ENCODE measurements at places on chromosomes 2 and 18.

GRCh38 chr18:59189746-59190145 lies 30.2 kb upstream of the GRP start:
- no peak for DNase-seq

GRCh38 chr2:38829971-38830370 lies 45.8 kb downstream of the DHX57 start:
- DNase-seq, result no peak

DNA sequence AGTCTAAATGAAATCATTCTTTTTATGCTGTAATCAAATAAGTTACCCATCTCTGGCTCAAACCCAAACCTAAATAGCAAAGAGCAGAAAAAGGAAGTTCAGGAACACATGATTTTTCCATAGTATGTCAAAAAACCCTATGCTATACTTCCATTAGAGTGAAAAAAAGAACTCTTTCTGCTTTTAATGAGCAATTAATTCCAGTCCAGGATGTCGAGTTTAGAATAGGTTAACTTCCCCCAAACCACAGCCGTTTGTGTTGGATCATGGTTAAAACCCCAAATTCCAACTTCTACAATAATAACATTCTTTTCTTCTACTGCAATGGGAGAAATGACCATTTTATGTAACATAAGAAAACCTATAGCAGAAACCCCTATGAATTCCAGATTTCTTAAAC lies 171.1 kb upstream of the NRP2 start:
- no peak for DNase-seq

GRCh38 chr2:233466991-233467603 lies 99.5 kb downstream of the USP40 start:
- no peak for DNase-seq

DNA sequence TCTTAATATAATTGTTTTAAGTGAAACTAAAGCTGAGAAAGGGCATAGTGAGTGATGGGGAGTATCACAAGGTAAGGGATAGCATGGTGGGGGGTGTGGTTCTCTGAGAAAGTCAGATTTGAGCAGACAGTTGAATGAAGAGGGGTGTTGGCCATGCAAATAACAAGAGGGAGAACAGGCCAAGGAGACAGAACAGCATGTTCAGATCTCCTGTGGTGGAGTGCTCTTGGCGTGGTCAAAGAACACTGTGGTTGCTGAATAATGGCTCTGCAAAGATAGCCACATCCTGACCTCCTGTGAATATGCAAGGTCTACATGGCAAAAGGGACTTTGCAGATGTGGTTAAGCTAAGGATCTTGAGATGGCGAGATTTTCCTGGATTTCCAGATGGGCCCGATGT lies 389.2 kb downstream of the TMEM182 start:
- DNase-seq, result no peak

DNA sequence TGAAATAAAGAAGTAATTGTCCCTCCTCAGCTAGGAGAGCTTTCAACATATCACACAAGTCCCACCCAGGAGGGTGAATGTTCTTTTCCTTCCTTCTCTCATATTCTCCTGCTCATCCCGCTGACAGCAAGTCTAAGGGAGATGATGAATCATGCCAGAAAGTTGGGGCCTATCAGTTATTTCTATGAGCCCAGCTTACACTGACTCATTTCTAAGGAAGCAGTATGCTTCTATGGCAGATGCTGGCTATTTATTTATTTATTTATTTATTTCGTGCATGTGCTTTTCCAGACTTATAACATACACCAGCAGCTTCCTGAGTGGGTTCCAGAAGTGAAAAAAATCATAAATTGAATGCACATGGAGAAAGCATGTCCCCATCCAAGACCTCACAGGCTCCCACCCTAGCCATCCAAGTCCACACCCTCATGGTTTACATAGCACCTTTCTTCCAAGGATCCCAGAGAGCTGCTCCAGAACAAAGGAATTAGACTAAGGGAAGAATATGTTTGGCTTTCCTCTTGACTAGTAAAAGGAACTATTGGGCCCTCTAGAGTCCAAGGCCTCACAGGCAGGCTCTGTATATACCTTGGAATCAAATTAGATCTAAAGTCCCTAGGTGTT lies 1074.2 kb upstream of the ZEB2 start:
- DNase-seq, result no peak

DNA sequence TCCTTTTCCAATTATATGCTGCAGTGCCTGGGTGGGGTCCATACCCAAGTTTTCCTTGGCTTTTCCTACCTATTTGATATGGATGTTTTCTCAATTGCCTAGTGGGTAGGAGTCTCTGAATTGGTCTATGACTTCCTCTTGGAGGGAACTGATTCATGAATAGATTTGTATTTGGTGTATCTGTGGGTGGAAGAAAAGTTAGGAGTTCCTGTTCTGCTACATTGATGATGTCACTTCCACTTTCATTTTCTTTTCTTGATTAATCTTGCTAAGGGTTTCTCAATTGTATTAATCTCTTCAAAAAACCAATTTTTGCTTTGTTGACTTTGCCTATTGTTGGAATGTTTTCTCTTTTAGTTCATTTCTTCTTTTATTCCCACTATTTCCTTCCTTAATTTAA lies 37.4 kb upstream of the SLC9A2 start:
- DNase-seq, result no peak

DNA sequence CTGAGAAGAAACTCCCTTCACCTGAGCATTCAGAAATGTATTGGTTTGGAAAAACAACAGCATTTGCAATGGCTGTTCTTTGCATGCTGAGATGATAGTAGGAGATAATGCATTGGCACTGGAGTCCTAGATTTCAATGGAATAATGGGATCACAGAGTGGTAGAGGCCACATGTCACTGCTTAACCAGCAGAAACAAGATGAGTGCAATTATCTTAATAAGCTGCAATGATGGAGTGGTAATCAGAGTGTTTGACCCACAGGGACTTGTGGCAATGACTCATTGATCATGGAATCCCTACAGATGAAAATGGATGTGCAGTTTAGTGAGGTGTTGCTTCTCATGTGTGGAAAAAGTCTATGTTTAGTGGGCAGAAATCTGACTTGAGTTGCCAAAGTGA lies 218.8 kb upstream of the ZEB2 start:
- DNase-seq, result no peak

DNA sequence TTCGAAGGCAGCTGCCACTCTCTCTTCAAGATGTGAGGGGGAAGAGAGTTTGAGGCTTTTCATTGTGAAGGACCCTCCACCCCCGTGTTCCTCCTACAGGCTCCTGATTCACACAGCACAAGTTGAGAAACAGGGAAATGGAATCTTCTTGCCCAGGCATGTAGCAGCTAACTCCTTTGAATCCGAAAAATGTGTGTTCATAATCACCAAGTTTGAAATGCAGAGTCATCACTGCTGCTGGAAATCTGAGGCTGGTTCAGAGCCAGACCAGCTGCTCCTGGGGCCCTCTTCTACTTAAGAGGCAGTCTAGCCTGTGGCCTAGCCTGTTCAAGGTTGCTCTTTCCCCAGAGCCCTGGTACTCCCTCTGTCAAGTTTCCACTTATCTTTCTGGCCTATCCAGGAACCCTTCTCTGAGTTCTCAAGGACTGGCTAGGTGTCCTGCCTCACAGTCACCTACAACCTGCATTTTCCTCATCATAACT lies 166.4 kb downstream of the TMEM247 start:
- no peak for DNase-seq

DNA sequence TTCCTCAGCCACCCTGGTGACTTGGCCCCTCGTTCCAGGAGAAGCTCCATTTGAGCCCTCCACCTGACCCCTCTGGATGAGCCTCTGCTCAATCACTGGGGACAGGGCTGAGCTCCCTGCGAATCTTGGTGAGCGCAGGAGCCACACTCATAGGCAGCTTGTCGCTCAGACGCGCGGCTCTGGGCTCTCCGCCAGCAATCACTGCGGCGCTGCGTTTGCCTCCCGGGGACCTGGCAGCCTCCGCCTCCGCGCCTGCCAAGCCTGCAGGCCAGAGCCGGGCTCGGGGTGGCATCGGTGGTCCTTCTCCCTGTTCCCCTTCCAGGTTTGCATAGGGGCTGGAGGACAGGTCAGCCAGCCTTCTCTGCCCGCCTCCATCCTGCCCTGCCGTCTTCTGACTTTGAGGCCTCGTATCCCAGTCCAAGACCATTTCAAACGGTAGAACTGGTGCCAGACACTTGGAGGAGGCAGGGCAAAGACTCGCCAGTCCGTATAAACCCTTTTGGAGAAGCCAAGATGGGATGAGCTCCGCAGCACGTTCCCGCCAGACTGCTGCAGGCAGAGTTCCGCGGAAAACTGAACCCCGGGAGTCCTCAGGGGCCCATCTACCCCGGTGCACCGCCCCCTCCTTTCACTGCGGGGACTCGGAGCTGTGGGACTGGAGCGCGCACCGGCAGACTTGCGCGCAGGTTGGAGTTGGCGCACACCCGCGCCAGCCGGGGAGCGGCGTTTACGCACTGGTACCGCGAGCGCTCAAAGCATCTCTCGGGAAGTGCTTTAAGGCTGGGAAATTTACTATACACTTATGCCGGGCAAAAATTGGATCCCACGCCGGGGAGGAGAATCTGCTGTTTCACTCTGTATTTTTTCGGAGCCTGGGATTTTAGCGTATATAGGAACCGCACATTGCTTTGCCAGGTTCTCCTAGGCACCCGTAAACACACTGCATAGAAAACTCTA lies 1.1 kb upstream of the TACR1 start:
- DNase-seq, result peak; percentile 77

GRCh38 chr2:165182029-165182428 lies 21.8 kb downstream of the SCN3A start:
- DNase-seq, result no peak

- no peak for DNase-seq
Observed at GRCh38 chr2:9675415-9676351, 44.9 kb upstream of the YWHAQ start.

GRCh38 chr2:56474412-56475158 lies 290.8 kb downstream of the CCDC85A start:
- no peak for DNase-seq

DNA sequence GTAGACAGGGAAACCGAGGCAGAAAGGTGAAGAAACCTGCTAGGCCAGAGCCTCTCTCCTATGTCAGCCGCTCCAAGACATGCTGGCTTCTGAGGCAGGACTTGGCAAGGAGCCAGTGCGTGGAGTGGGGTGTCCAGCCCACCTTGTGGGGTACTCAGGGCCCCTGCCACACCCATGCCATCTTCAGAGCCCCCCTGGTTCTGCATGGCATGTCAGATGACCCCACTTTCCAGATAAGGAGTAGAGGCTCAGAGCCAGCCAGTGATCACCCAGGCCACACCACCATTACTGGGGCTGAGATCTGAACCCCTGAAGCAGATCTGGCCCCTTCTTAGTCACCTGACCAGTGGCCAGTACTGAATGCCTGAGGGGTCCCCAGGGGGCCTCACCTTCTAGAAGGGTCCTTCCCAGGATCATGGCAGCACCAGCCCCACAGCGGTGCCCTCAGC lies 14.7 kb downstream of the CROCC2 start:
- DNase-seq, result peak; percentile 19

- DNase-seq, result no peak
Observed at GRCh38 chr2:82748653-82749052, 1710.4 kb downstream of the SUCLG1 start.

GRCh38 chr18:9248661-9249060 lies 85.9 kb upstream of the TWSG1 start:
- DNase-seq, result no peak

DNA sequence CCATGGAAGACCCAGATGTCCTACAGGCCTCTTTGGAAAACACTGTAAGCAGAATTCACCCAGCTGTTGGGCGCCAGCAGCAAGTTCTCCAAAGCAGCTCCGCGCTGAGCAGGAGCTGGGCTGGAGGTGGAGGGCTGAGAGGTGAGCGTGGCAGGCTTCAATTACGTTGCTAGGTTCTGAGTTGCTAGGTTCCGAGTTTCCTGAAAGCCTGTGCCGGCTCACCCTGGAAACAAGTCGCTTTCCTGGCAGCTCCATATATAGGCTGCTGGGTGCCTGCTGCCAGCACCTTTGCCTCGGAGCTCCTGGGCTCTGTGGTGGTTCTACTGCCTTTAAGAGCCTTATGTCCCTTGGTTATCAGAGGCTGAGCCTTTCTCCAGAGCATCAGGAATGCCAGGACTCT lies 14.4 kb upstream of the EGR4 start:
- no peak for DNase-seq

GRCh38 chr2:224008702-224009261 lies 30.3 kb downstream of the SERPINE2 start:
- DNase-seq, result no peak

GRCh38 chr2:11758647-11759046 lies 12.2 kb downstream of the LPIN1 start:
- DNase-seq, result no peak

GRCh38 chr18:79919089-79919488 lies 32.4 kb downstream of the SLC66A2 start:
- DNase-seq, result peak; percentile 10

GRCh38 chr2:124269348-124269747 lies 244.3 kb downstream of the CNTNAP5 start:
- no peak for DNase-seq

- DNase-seq, result no peak
Observed at GRCh38 chr2:24986372-24986771, 14.6 kb upstream of the DNAJC27 start.

- DNase-seq, result no peak
Observed at GRCh38 chr2:39120521-39120770, 405 bp downstream of the SOS1 start.

DNA sequence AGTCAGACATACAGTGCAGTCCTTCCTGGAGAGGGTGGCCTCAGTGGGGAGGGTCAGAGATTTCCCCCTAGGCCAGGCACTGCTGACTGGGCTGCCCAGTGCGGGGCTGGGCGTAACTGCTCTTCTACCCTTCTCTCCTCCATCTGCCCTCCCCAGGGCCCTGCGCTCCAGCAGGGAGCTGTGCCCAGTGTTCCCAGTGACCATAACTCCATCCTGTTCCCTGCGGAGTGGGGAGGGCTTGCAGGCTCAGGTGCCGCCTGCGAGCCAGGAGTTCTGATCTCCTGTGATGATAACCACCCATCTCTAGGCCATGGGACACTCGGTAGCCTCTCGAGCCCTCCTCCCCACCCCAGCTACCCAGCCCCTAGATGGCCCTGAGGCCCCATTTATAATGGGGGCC lies 107.6 kb downstream of the SMAD7 start:
- no peak for DNase-seq

DNA sequence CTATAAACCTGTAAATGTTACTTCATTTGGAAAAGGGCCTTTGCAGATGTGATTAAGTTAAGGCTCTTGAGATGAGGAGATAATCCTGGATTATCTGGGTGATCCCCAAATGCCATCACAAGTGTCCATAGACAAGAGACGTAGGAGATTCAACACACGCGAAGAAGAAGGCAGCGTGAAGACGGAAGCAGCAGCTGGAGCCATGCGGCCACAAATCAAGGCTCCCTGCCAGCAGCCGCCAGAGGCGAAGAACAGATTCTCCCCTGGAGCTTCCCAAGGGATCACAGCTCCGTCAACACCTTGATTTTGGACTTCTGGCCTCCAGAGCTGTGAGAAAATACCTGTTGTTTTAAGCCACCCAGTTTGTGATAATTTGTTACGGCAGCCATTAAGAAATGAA lies 11.0 kb upstream of the VAPA start:
- no peak for DNase-seq

- no peak for DNase-seq
Observed at GRCh38 chr2:66696374-66696773, 261.4 kb downstream of the MEIS1 start.

- DNase-seq, result peak; percentile 88
Observed at GRCh38 chr2:46299365-46300263, 2.4 kb downstream of the EPAS1 start.

- DNase-seq, result no peak
Observed at GRCh38 chr2:71824436-71824835, 323.2 kb downstream of the CYP26B1 start.

- DNase-seq, result no peak
Observed at GRCh38 chr2:188403676-188404075, 112.0 kb downstream of the GULP1 start.

GRCh38 chr2:235793163-235793752 lies 299.4 kb downstream of the AGAP1 start:
- DNase-seq, result no peak
